Fibroblast of the aortic adventitia (primary cell): ENCODE measurements at places on chromosomes 2 and 18. TPM values are rescaled to one million over a fixed set of nuclear protein-coding genes. Genes with fewer than 3 reads are reported as not detected.

HADHB gene
- total RNA-seq = 102 and 107 TPM in 2 replicates

GRB14 gene
- total RNA-seq = 6.1 and 6.9 TPM in 2 replicates

HTR2B gene
- total RNA-seq = 17.4 and 33.0 TPM in 2 replicates

ANKRD30B gene
- total RNA-seq = 0.36 and 2.7 TPM in 2 replicates

MOCOS gene
- total RNA-seq = 3.5 and 13.1 TPM in 2 replicates
